ENCODE measurements at places on chromosomes 13 and 19.

DNA sequence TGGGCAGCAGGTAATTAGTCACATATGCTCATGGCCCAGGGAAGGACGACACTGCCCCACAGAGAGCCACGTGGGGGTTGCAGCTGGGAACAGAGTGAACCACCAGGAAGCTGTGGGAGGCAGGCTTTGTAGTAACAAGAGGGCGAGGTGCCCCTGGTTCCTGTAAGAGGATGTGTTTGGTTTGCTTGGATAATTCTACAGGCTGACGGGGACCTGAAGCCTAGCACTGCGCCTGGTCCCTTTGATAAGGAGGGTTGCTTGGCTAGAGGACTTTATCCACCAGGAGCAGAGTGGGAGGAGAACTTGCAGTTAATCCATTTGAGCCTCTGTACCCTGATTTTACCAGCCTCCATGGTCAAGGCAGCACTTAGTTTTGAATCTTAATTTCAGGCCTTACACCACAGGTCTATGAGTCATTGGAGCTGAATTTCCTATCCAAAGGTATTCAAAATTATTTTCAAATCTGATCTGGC lies 67.4 kb upstream of the CLDN10 start:
- DNase-seq, result no peak

DNA sequence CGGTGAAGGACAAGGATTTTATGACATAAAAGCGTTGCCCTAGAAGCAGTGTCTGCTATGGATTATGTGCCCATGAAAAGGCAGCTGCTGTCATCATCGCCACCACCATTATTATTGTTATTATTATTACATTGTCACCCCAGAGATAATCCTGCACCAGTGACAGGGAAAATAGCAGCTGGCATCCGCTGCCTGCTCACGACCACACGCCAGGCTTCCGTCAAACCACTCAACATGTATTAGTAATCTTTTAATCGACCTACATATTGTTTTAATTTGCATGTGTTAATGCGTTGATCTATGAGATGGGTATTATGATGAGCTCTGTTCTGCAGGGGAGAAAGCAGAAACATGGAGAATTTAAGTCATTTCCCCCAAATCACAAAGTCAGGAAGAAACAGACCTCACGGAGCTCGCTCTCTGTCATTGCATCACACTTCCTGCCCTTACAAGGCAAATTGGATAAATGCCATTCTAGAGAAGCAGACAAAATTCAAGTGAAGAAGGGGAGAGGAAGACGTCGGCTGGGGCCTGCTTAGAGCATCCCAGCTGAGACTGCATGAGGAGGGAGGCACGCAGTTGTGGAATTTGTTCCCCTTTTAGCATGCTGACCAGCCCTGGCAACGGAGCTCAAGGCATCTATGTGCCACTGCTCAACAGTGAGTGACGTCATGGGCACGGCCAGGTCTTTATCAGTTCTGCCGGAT lies at the start of gene FFAR3:
Gene FFAR3, plus strand, starts transcription at position 594 of the 707 bp plus-strand sequence. CDS start 431 bp downstream, outside the sequence.
- no peak for DNase-seq

GRCh38 chr13:31433746-31434145 lies 234.0 kb downstream of the B3GLCT start:
- no peak for DNase-seq

DNA sequence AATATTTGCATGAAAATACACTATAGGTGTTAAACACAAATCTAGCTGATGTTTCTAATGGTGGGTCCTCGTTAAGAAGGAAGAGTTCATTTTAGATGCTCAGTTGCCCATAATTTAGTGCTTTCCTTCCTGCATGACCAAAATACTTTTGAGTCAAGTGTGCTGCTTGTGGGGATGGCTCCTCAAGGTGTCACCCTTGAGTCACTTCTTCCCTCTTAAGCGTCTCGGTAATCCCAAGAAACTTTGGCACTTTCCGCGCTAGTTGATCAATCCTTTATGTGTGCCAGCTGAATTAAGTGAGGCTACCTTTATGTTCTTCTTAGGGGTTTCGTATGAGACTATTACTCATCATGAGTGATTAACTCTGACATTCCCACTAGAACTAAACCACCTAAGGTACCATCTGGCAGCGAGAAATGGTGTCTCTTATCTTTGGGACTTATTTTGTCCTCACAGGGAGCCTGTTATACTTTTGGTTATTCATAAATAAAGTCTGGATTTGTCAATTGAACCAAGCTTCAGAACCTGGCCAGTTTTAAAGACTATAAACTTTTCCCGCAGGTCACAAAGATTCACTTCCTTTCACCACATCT lies 106.8 kb downstream of the NHLRC3 start:
- DNase-seq, result peak; percentile 1

GRCh38 chr19:28726533-28727479 lies 486.1 kb downstream of the UQCRFS1 start:
- no peak for DNase-seq
